ENCODE measurements at places on chromosomes 5 and 9. TPM values are rescaled to one million over a fixed set of nuclear protein-coding genes. Genes with fewer than 3 reads are reported as not detected.

DNA sequence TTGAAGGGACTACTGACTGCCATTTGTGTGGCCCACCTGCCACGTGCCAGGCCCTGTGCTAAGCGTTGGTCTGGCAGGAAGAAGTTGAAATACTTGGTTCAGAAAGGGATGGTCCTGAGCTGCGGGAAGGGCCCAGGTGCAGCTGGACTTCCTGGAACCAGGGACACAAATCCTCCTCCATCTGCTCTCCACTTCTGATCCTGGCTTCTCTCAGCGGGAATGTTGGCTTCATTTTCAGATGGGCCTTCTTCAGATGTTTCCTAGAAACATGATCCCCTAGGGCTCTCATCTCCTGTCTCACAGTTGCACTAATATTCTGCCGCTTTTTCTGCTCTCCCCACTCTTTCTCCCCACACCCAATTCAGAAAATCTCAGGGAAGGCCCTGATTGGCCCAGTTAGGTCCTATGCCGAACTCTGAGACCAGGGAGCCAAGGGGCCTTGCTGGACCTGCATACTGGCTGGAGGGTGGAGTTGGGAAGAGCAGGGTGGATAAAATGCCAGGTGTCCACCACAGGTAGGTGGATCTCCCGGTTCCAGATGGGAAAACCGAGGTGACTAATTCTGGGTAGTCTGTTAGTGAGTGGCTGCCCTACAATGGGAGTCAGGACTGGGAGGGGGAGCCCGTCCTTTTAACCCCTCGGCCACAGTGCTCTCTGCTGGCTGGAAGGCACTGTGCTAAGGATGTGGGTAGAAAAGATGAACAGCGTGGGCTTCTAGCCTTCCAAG, 19.4 kb downstream of the PSAT1 start:
- DNase-seq = no peak

DNA sequence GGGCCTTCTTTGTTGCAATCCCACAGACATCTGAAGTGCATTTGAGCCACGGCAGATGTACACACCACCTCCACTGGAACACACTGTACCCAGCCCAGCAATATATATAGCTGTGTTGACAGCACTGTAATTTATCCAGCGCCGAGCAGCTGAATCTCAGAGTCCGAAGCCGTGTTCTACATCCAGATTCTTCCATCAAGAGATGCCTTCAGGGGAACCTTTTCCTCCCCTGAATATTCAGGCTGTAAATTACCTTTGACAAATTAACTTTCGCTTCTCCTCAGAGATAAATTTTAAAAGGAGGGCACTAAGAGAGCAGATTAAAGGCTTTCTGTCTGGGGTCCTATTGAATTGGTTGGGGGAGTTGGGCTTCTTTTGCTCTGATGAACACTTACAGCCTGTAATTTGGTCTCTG, 76.4 kb downstream of the ROR2 start:
- peak; percentile 60 for DNase-seq

DNA sequence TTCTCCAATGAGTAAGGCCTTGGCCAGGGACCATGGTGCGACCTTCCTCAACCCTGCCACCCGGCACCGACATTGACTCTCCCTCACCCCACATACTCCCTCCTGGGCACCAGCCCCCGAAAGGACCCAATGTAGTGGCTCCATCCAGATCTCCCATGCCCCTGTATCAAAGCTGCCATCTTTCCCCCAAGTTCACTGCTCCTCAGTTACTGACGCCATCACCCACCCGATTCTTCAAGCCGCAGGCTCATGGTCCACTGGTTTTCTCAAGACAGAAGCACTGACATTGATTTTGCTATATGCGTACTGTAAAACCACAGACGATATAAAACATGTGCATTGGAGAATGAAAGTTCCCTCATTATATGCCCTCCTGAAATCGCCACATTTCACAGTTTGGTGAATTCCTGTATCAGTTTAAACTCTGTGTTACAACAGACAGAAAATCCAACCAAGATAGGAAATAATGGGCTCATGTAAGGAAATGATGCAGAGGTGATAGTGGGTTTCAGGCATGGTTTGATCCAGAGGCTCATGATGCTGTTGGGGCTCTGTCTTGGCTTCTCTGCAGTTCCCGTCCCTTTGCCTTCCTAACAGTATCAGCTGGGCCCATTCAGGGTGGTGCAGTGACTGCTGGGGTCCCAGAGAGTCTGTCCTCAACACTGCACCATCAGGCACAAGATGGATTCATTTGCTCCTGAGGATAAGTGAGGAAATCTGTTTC, 207.3 kb upstream of the IER5L start:
- DNase-seq = no peak

DNA sequence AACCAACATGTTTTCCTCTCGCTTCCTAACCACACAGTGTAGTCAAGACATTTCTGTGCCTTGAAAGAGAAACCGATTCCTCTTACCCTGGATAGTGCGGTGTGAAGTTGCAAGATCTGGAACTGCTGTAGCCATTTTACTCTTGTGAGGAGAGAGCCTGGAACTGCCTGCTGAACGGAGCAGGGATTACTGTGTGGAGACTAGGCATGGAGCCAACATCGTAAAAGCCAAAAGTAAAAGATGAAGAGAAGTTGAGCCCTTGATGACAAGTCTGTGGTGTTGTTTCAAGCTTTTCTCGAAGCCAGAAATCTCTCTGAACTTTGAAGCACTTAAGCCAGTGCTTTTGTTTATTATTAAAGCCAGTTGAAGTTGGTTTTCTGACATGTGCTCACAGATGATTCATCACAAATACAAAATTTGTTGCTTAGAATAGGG, 110.1 kb upstream of the GRIN3A start:
- DNase-seq = peak; percentile 41

GRCh38 chr5:150642991-150643710, 2.7 kb downstream of the SYNPO start:
- no peak for DNase-seq

DNA sequence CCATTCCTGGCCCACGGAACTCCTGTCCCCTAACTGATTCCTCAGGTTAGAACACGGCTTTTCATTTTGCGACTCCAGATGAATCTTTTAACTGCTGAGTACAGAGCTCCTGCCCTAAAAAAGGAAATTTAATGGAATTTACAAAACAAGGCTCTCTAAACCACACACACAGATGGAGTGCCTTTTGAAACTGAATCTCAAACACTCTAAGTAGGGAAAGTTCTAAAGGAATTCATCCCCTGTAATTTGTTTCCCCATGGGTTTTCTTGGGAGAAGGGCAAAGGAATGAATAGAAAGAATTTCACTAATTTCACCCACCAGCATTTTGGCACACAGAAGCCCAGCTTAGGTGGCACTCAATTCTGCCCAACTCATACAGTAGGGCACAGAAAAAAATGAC, 106.5 kb downstream of the THBS4 start:
- no peak for DNase-seq

DNA sequence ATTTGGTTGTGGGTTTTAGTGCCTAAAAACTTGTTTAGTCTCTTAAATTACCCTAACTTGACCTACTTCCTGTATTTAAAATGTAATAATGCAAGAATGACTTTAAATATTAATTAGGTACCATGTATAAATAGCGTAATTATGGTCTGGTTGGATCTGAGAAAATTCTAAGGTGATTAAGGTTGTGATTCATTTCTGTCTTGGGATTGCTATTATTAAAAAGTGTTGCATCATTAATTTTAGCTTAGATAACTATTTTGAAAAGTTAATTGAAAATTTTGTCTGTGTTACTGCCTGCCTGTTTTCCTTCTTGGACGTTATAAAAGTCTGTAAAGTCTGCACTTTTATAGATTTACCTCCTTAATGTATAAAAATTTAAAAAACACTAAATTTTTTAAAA, 11.8 kb downstream of the LRRC70 start:
- no peak for DNase-seq

DNA sequence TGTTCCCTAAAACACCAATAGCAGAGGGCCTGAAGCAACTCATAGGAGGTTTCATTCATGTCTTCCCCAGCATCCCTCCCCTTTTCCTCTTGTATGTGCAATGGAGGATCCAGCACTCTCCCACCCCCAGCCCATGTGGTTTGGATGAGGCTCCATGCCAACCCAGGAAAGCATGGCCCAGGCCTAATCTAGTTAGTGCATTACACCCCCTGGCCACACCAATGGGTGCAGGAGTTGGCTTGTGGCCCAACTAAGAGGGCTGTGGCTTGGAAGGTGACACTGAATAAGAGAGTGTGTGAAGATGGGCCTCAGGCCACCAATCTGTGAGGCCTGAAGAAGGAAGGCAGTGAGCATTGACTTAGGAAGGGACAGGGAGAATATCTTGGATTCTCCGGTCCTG, 70.8 kb upstream of the SMIM23 start:
- no peak for DNase-seq

- no peak for DNase-seq
These were observed 123.6 kb upstream of the PTCH1 start for GRCh38 chr9:95640336-95640735.

DNA sequence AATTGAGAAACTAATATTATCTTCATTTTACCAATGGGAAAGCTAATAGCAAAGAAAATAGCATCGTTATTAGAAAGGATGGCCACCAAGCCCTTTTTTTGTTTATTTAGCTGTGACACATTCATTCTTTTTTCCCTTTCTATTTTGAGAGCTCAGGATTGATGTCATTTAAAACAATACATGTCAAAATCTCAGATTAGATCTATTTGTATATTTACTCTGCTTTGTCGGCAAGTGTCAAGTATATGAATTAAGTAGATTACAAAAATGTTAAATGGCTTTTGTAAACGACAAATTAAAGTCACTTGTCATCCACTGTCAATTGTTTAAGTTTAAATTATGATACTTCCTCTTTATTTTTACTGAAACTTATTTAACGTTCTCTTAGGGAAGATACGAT, 118.9 kb downstream of the PAM start:
- no peak for DNase-seq

- no peak for DNase-seq
These were observed 166.1 kb downstream of the ZSWIM6 start for GRCh38 chr5:61498121-61498520.

- DNase-seq = peak; percentile 42
These were observed 456.7 kb downstream of the TLE4 start for GRCh38 chr9:80028501-80028900.

DNA sequence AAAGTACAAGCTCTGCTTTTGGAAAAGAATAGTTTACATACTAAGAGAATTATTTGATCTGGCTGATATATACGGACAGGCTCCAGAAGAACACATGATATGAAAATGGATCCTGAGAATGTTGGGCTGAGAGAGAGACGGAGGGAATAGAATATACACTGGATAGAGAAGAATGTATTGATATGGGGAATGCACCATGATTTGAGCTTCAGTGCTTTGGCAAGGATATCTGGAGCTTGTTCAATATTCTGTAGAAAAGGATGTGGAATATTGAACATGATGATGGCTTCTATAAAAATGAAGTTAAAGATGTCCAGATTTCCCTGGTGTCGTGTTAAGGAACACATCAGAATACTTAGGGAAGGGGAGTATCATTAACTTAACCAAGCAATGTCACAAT, 280.5 kb upstream of the VLDLR start:
- DNase-seq = no peak

GRCh38 chr9:137141050-137141810, 2.3 kb downstream of the GRIN1 start:
- DNase-seq = no peak

GRCh38 chr5:71693828-71694427, 25.1 kb upstream of the CARTPT start:
- peak; percentile 52 for DNase-seq

DNA sequence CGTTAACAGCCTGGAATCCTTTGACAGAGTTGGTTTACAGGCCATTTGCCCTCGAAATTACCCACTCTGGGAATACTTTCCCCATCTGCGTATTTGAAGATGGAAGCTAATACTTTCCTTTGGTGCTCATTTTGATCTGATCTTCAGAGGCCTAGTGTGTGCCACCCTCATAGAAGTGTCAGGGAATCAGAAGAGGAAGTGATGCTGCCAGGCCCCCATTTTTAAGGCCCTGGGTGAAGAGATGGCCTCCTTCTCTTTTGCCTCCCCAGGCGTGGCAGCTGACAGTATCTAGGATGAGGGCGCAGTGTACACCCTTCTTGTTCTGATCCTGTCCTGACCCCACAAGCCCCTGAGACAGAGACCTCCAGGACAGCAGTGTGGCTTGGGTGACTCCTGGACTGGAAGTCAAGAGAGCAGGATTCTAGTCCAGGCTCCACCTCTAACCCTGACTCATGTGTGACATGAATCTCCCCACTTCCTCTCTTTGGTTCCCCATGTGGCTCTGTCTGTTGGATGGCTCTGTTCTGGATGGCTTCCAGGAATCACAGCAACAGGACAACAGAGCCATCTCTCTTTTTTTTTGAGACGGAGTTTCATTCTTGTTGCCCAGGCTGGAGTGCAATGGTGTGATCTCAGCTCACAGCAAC, 27.8 kb downstream of the CSF1R start:
- DNase-seq = no peak

- DNase-seq = no peak
These were observed 207.2 kb upstream of the DAB2 start for GRCh38 chr5:39631958-39632357.

DNA sequence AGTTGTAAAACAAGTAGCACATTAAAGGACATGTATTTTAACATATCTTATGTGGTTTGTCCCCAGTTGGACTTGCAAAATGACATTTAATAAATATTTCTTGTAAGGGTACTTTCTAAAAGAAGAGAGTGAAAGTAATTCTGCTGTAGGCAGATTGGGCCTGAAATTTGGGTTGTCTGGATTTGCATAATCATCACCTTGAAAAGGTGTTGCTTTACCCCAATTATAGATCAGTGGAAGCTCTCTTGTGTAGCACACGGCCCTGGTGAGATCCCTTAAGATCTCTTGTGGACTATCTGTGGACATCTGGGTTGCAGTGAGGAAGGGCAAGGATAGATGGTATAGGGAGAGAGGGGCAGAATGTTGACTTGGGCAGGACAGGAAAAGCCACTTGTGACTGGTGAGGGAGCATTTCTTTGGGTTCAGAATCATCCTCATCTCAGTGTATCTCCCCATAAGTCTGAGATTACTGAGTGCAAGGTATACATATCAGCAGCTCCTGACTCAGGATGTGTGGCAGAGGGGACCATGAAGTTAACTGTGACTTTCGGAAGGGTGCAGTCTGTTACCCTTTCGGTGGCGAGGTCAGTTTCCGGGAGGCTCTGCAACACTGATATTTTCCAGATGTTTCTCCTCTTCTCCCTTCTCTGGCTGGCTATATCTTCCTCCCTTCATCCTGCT, 2.0 kb upstream of the TNFAIP8 start:
- DNase-seq = no peak

GRCh38 chr5:90421136-90421535, 11.6 kb upstream of the CETN3 start:
- peak; percentile 42 for DNase-seq

Gene AGXT2
- total RNA-seq = 8.0 TPM

Gene PLAC8L1
- total RNA-seq = 1.5 TPM

Gene ZDHHC11B
- total RNA-seq = 0.16 TPM

Gene GMCL2
- not detected for total RNA-seq

Gene HMCN2
- 0.20 TPM for total RNA-seq

Gene CSF2
- total RNA-seq = 1.0 TPM

Gene DCTN4
- total RNA-seq = 50.0 TPM

Gene TEK
- total RNA-seq = 5.6 TPM

Gene PDGFRB
- total RNA-seq = 55.1 TPM

Gene UGT3A2
- total RNA-seq = 3.5 TPM

Gene CERCAM
- total RNA-seq = 49.2 TPM

Gene ANKRD33B
- 2.3 TPM for total RNA-seq

Gene ELOVL7
- 41.8 TPM for total RNA-seq
